ENCODE measurements at places on chromosomes 6 and 20. TPM values are rescaled to one million over a fixed set of nuclear protein-coding genes. Genes with fewer than 3 reads are reported as not detected.

FAM83C gene
- total RNA-seq = not detected

OARD1 gene
- 35.8 TPM for total RNA-seq

IL20RA gene
- total RNA-seq = 1.7 TPM

BEND6 gene
- 1.9 TPM for total RNA-seq

SLC22A23 gene
- 38.4 TPM for total RNA-seq

STX7 gene
- 32.6 TPM for total RNA-seq

LY6G6C gene
- not detected for total RNA-seq

NHSL1 gene
- 32.4 TPM for total RNA-seq

NKX2-4 gene
- 0.19 TPM for total RNA-seq

UNC5CL gene
- 1.3 TPM for total RNA-seq

RSPH3 gene
- total RNA-seq = 2.7 TPM

PNPLA1 gene
- total RNA-seq = not detected

DNA sequence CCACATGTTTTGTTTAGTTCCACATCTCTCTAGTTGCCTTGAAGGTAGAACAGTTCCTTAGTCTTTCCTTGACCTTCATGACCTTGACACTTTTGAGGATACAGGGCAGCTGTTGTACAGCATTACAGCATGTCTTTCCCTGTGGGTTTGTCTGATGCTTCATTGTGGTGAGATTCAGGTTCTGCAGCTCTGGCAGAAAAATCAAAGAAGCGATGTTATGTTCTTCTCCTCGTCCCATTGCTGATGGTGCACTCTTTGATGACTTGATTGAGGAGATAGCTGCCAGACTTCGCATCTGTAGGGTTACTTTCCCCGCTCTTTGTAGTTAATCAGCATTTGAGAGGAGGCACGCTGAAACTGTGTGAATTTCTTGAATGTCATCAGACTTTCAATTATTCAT, 12.0 kb downstream of the CEBPB start:
- DNase-seq = no peak
- H3K4me3 ChIP-seq = no peak overlapping the region
- no peaks in the 10 kb centered on the region for H3K27me3 ChIP-seq
- no peak overlapping the region for H3K27ac ChIP-seq

DNA sequence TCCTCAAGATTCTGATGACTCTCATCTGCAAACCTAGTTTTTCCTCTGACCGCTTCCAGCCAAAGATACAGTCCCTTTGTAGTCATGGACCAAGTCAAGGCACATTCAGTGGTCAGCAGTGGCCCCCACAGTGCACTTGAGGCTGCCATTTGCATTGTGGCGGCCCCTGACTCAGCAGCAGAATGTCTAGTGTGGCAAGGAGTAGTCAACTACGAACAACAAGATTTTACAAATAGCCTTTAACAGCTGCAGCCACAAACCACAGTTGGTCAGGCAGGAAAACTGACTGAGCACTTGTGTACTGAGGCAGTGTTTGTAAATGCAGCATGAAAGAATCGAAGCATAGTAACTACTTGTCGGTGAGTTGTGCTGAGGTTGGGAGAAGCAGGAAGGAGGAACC, 49.6 kb downstream of the SLC2A12 start:
- H3K27me3 ChIP-seq = no peaks in the 10 kb centered on the region
- no peak overlapping the region for H3K27ac ChIP-seq
- no peak for DNase-seq

- no peaks in the 10 kb centered on the region for H3K36me3 ChIP-seq
- H3K4me3 ChIP-seq = no peak overlapping the region
- no peaks in the 10 kb centered on the region for H3K4me1 ChIP-seq
Measured at GRCh38 chr6:25640446-25640845, 11.6 kb upstream of the SCGN start.

GRCh38 chr6:132446141-132446854, 45.0 kb upstream of the MOXD1 start:
- DNase-seq = no peak
- no peak overlapping the region for H3K27ac ChIP-seq
- no peak overlapping the region for H3K4me3 ChIP-seq
- H3K27me3 ChIP-seq = no peaks in the 10 kb centered on the region

DNA sequence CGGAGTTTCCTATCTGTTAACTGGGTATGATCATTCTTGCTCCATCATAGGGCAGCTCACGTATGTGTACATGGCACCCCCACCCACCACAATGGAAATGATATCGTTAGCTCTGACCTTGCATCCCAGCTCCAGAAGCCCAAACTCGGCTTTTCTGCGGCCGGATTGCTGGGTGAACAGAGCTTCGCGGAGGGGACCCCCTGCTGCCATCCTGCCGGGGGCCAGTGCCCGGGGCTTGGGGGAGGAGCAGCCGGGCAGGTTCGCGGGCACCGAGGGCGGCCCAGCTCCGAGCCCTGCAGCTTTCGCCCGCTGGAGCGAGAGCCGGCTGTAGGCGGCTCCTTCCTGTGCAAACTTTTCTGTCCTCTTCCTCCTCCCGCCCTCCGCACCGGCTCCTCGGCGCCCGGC, 24.9 kb upstream of the FUCA2 start:
- H3K4me3 ChIP-seq = peak overlapping the region; percentile 71
- DNase-seq = no peak
- H3K36me3 ChIP-seq = no peaks in the 10 kb centered on the region
- peaks cover 10% of the 10 kb centered on the region for H3K4me1 ChIP-seq
- H3K27ac ChIP-seq = no peak overlapping the region

DNA sequence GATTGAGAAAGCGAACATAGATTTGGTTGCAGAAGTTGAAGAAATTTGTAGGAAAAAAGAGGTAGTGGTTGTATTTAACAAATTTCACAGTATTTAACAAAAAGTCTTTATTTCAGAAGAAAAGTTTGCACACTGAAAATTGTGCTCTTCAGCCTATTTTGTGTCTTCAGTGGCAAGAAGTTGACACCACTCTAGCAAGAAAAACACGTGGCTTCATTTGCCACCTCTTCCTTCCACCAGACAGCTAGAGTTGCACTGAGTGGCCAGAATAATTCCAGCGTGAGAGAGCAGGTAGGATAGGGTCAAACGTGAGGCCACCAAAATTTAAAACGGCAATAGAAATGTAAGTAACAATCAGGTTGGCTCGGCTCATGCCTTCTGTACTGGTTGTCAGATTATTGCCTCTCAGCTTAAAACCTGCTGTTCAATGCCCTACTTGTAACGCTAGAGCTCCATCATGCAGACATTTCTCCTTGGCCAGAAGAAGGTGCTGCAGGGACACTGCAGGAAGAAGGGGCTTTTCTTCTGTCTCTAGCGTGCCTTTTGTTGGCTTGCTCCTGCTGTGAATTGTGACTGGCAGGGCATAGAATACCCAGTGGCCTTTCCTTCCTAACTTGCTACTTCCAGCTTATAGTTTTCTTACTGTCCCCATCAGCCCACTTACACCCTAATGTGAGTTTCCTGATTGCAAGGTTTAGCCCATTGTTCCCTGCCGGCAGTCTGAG, 12.1 kb downstream of the TRAPPC3L start:
- H3K4me3 ChIP-seq = no peak overlapping the region
- no peaks in the 10 kb centered on the region for H3K36me3 ChIP-seq
- H3K4me1 ChIP-seq = peaks cover 12% of the 10 kb centered on the region
- no peak for DNase-seq
- H3K27ac ChIP-seq = no peak overlapping the region
- no peaks in the 10 kb centered on the region for H3K27me3 ChIP-seq

DNA sequence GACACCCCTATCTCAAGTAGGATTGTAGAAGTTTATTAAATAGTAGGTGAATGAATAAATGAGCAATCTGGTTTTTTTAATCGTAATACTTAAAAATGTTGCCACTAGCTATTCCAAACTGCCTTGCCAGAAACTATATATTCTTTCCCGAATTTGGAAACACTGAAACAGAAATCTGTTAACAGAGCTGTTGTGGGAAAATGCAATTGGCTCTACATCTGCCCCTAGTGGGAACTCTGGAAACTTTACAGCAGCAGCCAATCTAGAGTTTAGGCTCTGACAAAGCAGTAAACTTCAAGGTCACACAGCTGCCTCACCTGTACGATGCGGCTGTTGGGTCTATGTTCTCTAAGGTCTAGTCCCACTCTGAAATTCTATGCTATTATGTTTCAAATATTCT, 41.7 kb downstream of the SYNE1 start:
- no peaks in the 10 kb centered on the region for H3K27me3 ChIP-seq
- no peak overlapping the region for H3K27ac ChIP-seq
- H3K4me3 ChIP-seq = no peak overlapping the region
- H3K36me3 ChIP-seq = no peaks in the 10 kb centered on the region
- H3K4me1 ChIP-seq = no peaks in the 10 kb centered on the region

GRCh38 chr6:17665132-17665531, 41.6 kb downstream of the NUP153 start:
- H3K27ac ChIP-seq = no peak overlapping the region
- H3K4me1 ChIP-seq = no peaks in the 10 kb centered on the region
- no peaks in the 10 kb centered on the region for H3K27me3 ChIP-seq
- H3K36me3 ChIP-seq = peaks cover 87% of the 10 kb centered on the region
- DNase-seq = no peak

DNA sequence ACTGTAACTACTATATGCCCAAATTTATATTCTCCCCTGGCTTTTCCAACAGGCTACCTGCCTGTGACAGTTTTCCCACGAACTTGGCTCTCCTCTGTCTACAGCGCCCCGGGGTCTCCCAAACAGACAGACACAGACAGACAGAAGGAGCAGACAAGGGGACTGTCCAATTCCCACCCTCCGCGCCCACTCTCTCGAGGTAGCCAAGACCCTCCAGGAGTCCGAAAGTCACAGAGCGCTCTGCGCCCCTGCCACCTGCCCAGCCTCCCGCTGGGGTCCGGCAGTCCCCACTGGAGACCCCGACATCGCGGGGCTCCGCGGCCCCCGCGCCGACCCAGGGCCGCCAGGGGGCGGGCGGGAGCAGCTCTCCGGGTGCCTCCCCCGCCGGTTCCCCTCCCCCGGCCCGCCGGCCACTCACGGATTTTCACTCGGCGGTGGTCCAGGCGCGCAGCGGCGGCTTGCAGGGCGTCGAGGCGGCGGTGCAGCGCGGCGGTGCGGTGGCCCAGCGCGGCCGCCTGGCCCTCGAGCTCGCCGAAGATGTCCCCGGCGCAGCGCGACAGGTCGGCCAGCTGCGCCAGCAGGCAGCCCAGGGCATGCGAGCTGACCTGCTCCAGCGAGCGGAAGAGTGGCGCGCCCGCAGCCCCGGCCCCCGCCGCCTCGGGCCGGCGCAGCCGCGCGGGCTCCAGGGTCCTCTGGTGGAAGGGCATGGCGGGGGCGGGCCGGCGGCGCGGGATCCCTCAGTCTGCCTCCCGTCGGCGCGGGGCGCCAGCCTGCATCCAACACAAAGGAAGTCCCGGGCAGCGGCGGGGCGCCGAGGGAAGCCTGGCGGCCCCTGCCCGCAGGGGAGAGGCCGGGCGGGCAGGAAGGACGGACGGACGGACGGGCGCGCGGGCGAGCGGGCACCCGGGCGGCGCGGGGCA, 81.3 kb upstream of the CCDC28A start:
- no peak for DNase-seq
- no peaks in the 10 kb centered on the region for H3K27me3 ChIP-seq
- peak overlapping the region; percentile 95 for H3K4me3 ChIP-seq
- no peaks in the 10 kb centered on the region for H3K36me3 ChIP-seq
- H3K27ac ChIP-seq = peak overlapping the region; percentile 52
- peaks cover 5% of the 10 kb centered on the region for H3K4me1 ChIP-seq

DNA sequence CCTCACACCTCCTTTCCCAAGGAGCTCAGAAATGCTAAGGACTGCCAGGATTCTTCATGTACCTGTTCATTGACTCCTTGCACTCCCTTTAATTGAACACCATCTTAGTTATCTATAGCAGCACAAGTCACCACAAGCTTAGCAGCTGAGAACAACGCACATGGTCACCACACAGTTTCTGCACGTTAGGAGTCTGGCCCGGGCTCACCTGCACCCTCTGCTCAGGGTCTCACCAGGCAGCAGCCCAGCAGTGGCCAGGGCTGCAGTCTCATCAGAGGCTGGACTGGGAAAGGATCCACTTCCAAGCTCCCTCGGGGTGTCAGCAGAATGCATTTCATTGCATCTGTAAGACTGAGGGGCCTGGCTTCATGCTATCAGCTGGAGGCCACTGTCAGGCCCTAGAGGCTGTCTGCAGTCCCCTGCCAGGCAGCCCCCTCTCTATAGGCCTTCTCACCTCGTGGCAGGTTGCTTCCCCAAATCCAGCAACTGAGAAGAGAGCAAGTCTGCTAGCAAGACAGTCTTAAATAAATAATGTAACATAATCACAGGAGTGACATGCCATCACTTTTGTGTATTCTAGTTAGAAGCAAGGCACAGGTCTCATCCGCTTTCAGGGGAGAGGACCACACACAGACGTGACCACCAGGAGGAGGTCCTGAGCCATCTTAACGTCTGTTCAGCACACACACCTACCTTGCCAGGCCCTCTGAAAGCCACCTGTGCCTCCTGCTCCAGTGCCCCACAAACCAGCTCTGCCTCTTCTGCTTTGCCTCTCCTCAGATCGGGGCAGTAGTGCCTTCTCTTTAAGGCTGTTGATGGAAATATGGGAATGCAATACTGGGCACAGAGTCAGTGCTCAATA, 165.2 kb upstream of the CST7 start:
- DNase-seq = peak; percentile 57
- H3K4me1 ChIP-seq = no peaks in the 10 kb centered on the region
- no peak overlapping the region for H3K27ac ChIP-seq
- H3K4me3 ChIP-seq = no peak overlapping the region

DNA sequence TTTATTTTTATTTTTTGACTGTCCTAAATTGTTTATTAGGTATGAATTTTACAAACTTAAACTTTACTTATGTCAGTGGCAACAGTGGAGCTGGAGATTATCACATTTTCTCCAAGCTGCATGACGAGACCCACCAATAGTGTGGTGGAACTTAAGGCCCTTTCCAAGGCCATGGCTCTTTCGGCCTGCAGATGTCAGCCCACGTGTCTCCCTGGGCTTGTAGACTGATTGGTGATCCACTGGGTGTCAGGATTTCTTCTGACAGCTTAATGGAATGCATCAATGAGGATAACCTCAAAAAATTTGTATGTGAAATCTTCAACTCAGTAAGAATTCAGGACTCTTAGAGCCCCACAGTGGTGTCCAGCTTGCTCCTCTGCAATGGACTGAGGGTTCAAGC, 32.3 kb upstream of the OVOL2 start:
- DNase-seq = no peak
- no peak overlapping the region for H3K27ac ChIP-seq
- H3K4me3 ChIP-seq = no peak overlapping the region
- H3K36me3 ChIP-seq = no peaks in the 10 kb centered on the region
- H3K27me3 ChIP-seq = no peaks in the 10 kb centered on the region

GRCh38 chr6:130675072-130675471, 152.1 kb upstream of the SMLR1 start:
- no peaks in the 10 kb centered on the region for H3K4me1 ChIP-seq
- no peaks in the 10 kb centered on the region for H3K36me3 ChIP-seq
- DNase-seq = no peak

DNA sequence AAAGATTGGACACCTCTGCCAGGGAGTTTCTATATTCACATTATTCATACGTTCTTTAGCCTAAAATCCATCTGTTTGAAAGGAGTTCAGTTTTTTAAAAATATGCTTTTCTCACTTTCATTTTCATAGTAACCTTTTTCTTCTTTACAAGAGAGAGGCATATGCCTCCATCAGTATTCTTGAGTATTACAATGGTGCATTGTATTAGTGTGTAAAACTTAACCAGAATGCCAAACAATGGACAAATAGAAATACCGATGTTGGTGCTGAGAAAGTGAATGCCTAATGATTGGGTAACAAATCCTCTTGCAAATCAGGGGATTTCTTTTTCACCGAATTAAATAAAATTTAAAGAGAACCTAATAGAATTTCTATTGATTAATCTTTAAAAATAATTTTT, 163.2 kb upstream of the LAMA2 start:
- H3K27me3 ChIP-seq = no peaks in the 10 kb centered on the region
- peaks cover 3% of the 10 kb centered on the region for H3K4me1 ChIP-seq
- no peak overlapping the region for H3K27ac ChIP-seq
- no peak for DNase-seq
- H3K36me3 ChIP-seq = no peaks in the 10 kb centered on the region

GRCh38 chr20:23296841-23297701, 53.5 kb upstream of the NXT1 start:
- DNase-seq = no peak
- H3K27me3 ChIP-seq = no peaks in the 10 kb centered on the region
- H3K4me1 ChIP-seq = peaks cover 5% of the 10 kb centered on the region
